ENCODE measurements at places on chromosomes 3 and 15. TPM values are rescaled to one million over a fixed set of nuclear protein-coding genes. Genes with fewer than 3 reads are reported as not detected.

The ZKSCAN7 gene
- total RNA-seq = 0.79 TPM

DNA sequence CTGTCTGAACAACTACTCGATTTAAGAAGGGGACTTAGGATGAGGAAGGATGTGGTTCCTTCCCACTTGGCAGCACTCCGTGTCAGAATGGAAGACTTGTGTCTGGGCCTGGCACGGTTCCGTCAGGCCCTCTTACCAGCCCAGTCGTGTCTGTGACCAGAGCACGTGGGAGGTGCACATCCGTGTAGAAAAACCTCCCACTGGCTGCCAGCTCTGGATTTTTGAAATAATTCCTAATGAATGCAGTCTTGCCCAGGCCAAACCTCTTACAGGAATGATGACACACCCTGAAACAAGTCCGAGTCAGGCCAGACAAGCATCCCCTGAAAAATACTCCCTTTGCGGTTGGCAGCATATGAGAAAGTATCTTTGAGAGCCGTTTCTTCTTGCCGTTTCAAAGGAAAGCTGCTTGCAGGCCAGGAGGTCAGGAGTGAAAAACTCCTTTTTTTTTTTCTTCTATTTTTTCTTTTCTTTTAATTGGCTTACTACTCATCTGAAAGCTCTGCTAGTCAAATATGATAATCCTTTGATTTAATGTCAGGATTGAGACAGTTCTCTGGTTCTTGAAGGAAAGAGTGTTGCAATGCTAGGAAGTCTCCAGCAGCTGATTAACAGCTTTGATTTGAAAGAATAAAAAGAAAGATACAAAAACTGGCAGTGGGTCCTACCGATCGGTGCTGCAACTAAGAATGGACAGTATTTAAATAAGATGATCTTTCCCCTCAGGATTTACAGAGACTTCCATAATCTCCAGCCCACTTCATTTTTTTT, 19.8 kb downstream of the IL1RAP start:
- DNase-seq = no peak

The LRRC31 gene
- not detected for total RNA-seq

GRCh38 chr15:99168601-99169580, 64.0 kb downstream of the SYNM start:
- DNase-seq = no peak

- DNase-seq = peak; percentile 76
Measured at GRCh38 chr3:192850451-192850981, 67.1 kb downstream of the MB21D2 start.

The DNAH12 gene
- total RNA-seq = not detected

The SCAANT1 gene
- not detected for total RNA-seq

The NMNAT3 gene
- 0.73 TPM for total RNA-seq

The GOLGA8K gene
- total RNA-seq = 0.62 TPM

GRCh38 chr15:35559683-35560082, 13.7 kb upstream of the DPH6 start:
- no peak for DNase-seq

GRCh38 chr3:187958432-187959003, 195.4 kb upstream of the LPP start:
- DNase-seq = peak; percentile 86

DNA sequence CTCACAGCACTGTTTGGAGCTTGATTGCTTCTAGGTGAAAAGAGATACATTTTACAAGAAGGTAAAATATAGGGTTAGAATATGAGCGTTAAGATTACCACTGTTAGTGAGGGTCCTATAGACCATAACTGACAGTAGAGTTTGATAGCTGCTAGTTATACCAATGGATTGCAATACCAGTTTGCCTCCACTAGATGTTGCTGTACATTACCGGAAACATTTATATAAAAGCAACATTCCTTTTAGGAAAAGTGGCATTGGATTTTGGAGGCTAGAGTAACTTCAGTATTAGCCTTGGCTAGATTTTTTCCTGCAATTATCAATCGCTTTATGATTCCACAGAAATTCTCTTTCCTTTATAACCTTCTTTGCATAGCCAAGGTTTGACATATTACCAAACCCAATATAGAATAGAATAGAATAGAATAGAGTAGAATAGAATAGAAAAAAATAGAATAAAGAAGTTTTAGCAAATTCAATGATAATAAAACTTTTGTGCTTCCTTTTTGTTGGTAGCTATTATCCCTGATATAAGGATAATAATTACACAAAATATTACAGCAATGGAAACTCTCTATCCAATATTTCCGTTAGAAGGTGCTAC, 1093.6 kb upstream of the ALCAM start:
- DNase-seq = no peak

The CP gene
- total RNA-seq = not detected

- no peak for DNase-seq
Measured at GRCh38 chr3:182802413-182803390, 9.4 kb downstream of the ATP11B start.

DNA sequence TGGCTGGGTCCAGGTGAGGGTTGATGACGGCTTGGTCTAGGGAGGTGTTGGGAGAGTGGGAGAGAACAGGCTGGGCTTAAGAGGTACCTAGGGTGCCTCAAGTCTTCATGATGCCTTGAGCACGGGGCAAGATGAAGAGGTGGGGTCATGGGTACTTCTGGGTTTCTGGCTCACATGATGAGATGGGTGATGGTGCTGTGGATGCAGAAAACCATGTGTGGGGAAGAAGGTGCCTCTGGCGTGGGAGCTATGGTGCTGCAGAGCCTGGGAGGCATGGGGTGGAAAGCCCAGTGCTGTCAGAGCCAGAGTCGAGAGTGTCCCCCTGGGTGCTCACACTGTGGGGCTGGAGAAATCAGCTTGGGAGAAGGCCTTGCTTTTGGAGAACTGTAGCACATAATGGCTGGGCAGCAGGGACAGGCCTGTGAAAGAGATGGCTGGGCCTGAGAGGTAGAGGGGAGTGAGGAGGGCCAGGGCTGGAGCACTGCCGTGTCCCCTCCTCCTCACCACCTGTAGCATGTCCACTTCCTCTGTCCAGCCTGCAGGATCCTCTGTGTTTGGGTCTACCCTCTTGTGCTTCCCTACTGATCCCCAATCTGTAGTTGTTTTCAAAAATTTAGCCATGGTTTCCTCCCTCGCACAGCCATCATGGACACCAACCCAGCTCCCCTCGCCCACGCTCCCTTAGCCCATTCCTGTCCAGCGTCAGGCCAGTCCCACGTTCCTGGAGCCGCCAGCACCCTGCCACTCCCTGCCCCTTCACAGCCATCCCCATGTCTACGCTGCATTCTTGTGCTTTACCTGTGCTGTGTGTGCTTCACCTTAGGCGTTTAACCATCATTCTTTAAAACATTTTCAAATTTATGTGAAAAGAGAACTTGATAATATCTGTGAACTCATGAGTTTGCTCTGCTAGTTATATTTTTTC, 132.0 kb downstream of the EEFSEC start:
- no peak for DNase-seq

DNA sequence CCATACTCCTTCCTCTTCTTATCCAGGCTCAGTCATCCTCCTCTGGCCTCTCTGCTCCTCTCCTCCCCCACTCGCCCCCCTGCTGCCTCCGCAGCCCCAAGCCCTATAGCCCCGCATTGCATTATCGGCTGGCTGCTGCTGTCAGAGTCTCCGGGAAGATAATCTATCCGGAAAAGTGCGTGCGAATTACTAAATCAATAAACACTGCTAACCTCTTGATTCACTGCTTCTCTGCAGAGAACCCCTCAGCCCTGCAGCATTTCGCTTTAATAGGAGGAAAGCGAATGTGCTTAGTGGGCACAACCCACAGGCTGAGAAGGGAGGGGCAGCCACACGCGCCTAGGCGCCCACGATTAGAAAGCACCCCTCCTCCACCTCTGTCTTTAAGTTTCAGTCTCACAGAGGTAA, 167.6 kb downstream of the ABHD5 start:
- DNase-seq = no peak

- DNase-seq = no peak
Measured at GRCh38 chr3:193446965-193447602, 68.5 kb upstream of the ATP13A5 start.

GRCh38 chr3:8764528-8764927, 4.9 kb downstream of the OXTR start:
- DNase-seq = no peak

GRCh38 chr15:87362531-87362930, 894.0 kb downstream of the NTRK3 start:
- DNase-seq = no peak

- DNase-seq = no peak
Measured at GRCh38 chr3:57080171-57080570, 19.7 kb downstream of the SPATA12 start.

DNA sequence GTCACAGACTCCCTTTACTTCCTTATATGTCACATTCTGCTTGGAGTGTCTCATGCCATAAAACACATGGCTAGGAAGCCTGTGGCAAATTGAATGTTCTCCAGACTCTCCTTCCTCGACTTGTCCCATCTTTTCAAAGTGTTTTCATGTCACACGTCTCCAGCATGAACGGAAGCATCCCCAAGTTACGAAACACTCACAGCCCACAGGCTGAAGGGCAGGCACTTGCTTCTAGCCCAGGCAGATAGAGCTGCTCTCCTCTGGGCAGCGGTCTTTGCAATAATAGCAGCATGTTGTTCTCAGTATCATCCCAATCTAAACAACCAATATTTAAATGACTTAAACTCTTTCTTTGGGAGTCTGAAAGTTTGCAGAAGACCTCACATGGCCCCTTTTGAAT, 85.3 kb upstream of the ADAMTS9 start:
- no peak for DNase-seq

The IMPG2 gene
- total RNA-seq = 0.05 TPM

The CKMT1B gene
- total RNA-seq = 0.66 TPM

- DNase-seq = no peak
Measured at GRCh38 chr15:95051861-95052260, 820.5 kb downstream of the MCTP2 start.

The ITIH1 gene
- total RNA-seq = not detected

DNA sequence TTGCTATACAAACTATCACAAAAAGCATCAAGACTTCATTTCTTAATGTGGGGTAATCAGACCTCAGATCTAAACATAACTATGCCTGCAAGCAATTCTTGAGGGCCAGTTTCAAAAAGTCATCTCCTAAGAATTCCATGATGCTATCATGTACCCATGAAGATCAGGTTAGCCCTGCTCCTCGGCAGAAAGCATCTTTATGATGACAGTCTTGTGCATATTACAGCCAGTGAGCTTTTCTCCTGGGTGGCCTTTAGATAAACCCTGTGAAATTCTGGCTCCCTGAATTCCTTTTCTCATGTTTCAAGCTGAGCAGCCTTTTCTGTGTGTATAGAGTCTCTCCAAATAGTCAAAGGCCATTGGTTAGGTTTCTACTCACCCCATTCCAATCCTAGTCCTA, 201.9 kb upstream of the MCTP2 start:
- no peak for DNase-seq

The SH2D7 gene
- total RNA-seq = not detected

DNA sequence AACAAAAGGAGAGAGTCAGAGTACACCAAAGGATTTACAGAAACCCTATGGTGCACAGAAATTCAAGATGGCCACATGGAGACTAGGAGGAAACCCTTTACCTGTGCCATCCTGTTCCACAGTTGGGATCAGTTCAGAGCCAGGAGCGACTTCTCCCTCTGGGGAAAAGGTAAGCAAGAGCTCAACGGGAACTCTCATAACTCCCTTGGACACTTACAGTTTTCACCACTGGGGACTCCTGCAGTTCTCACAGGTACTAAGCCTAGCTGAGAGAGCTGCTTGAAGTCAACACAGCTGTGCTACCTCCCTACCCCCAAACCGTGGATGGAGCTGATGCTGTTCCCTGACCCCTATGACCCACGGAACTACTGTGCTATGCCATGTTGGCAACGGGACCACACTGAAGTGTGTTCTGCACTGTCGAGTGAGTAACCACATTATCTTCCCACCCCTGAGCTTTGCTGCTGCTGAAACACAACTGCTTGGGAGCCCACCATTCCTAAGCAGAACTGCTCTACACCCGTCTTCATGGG, 606.8 kb downstream of the GBE1 start:
- no peak for DNase-seq

The ALCAM gene
- total RNA-seq = 26.3 TPM

The CCR1 gene
- total RNA-seq = 6.7 TPM

DNA sequence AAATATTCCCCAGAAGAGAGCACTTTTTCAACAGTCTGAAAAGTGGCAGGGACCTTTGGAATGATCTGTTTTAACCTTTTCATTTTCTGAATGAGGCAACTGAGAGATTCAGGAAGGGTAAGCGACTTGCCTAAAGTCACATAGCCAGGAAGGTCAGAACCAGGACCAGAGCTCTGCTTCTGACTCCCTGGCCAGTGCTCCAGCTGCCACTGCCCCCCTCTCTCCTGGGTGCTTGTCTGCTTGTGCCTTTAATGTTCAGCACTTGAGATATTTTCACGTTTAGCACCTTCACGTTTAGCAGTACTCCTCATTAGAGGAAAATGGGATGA, 68.3 kb downstream of the SMAD3 start:
- DNase-seq = no peak

DNA sequence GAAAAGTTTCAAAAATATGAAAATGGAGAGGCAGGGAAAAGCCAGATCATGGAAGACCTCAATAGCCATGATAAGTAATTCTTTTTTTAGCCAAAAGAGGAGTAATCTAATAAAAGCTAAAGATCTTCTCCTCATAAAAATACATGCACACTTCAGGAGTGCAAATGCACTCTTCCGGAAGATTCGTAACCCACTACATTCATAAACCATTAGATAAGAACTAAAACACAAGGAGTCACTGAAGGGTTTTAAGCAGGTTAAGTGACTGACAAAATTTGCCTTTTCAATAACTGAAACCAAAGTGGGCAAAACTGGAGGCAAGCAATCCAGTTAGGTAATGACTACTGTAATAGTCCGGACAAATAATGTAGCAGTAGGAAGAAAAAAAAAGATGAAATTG, 46.0 kb downstream of the UBE3A start:
- DNase-seq = no peak

DNA sequence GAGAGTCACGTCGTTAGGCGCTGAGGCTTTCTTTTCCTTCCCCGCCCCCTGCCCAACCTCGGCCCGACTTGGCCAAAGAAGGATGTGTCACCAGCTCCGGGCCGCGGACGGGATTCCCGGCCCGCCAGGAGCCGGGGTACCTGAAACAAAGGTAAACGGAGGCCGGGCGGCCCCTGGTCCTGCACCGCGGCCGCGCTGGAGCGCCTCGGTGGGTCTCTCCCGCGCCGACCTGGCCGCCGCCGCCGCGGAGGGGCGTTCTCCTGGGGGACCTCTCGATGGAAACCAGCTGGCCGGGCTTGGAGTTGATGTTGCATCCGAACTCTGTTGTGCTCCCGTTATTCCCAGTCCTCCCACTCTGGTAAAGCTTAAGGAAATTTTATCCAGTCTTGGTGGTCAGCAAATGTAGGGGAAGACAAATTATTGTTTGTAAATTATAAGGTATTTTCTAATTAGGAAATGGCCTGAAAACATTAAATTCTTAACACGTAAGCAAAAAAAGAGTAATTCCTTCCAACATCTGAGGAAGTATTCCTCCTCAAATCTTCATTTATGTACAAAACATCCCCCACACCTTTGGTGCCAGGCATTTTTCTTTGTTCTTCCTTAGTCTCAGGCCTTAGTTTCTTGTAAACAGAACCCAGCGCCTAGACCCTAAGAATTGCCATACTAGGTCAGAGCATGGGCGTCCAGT, 888 bp downstream of the PPP2R3A start:
- no peak for DNase-seq

The CLDN16 gene
- total RNA-seq = not detected

GRCh38 chr3:127385540-127385870, 97.7 kb upstream of the PRR20G start:
- DNase-seq = no peak

The FSTL1 gene
- total RNA-seq = 0.12 TPM
